ENCODE measurements at places on chromosomes 2 and 18.
A peak's percentile ranks its signal among the peaks of the same experiment; 100 is the strongest.

DNA sequence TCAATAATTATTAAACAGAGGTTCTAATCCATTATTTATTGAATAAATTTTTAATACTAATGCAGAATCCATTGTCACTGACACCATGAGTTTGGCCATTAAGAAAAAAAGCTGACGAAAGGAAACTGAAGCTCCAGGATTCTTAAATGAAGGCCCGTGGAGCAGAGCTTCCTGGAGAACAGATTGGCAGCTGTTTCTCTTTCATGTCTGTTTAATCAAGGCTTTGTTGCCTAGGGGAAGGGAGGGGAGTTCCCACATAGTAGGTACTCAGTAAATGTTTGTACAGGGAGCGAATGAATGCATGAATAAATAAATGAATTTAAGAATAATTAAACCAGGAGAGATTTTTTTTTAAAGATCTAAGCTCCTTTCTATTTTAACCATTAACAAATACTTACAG is 315.1 kb upstream of the KLHL29 start:
- no peak for DNase-seq

DNA sequence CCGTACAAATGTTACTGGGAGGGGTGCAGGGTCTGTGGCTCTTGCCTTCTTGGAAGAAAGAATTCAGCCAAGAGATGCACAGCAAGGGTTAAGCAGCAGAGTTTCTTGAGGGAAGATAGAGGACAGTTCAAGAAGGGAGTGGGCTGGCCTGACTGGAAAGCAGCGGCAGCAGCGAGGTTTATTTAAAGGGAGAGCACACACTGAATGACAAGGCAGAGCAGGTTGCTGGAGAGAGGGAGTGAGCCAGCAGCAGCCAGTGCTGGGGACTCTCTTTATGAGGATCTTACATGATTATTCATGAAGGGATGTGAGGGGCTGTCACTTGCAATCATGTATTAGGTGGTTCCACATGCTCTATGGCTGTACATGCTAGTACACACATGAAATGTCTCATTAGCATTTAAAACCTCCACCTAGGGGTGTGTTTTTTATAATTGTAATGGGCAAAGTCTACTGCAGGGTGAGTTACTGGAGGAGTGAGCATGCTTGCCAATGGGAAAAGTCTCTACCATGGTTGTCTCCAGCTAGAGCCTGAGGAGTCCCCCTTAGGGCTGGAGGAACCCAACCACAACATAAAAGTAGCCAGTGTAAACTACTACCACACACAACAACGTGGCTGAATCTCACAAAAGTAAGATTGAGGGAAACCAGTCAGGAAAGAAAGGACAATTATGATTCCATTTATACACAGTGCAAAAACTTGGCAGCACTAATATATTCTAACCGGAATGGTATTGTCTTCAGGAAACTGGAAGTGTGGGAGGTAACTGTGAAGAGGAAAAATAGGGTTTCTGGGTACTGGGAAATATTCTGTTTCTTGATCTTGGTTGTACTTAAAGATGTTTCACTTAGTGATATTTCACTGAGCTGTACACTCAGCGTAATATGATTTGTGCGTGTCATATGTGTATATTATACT is 87.6 kb upstream of the FAM110C start:
- no peak for DNase-seq

DNA sequence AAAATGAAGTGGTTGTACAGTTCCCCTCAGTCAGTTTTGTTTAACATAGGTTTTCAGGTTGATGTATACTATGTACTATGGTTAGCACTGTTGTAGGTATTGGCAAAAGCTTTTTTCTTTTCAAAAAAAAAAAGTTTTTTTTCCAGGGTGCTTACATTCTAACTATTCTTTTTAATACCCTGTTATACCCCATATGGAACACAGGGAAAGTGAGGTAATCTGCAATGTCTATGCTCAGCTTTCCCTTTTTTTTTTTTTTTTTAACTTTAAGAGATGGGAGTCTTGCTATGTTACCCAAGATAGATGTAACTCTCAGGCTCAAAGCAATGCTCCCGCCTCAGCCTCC is 590 bp upstream of the CCDC138 start:
- no peak for DNase-seq

DNA sequence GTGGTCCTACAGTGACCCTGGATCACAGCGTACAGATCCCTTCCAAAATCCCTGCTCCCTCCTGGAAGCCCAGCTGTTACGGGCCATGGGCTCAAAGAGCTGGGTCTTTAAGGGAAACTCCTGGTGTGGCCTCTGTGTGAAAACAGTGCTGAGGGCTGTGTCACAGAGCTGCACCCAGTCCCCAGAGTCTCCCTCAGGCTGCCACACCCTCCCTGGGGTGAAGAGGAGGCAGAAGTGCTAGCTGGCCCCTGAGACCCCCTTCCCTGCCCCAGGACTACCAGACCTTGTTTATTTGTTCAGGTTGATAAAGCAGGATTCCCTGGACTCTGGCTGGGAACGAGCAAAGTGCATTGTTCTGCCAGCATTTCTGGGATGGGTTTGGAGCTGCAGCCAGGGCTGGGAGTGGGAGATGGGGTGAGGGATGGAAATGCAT is 7.7 kb downstream of the ATOH8 start:
- no peak for DNase-seq

DNA sequence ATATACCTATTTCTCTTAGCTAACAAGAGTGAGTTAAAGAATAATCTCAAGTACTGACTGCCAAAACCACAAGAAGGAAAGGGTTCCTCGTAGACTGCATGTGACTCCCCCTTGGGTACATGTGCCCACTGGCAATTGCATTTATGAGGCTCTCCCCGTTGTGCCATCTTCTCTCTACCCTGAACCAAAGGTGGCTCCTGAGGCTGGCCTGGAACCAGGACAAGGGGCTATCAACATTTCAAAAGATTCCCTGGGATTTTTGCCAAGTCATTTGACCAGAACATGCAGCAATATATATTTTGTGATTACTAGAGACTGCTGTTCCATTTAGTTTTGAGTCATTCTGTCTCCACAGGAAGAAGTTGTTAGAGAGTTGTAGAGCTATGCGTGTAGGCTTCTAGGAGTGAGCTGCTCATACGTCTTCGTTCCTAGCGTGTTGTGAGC is 45.8 kb downstream of the LAMA3 start:
- DNase-seq, result peak; percentile 20

DNA sequence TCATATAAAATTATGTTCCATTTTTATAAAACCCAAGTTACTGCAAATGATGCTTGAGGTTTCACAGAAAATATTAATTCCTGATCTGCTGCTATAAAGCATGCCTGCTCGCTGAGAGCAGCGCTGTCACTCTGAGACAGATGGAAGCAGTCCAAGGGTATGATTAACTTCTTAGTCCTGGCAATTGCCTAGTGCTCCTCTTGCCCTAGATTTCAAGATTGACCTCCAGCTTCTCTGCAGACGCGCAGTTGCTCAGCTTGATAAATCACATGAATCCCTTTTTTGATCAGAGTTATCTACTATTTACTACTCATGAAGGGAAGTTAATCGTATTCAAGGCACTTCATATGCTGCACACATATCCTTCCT is 154.6 kb upstream of the REV1 start:
- DNase-seq, result no peak

GRCh38 chr2:85653996-85654395 is 14.0 kb downstream of the SFTPB start:
- DNase-seq, result peak; percentile 51

DNA sequence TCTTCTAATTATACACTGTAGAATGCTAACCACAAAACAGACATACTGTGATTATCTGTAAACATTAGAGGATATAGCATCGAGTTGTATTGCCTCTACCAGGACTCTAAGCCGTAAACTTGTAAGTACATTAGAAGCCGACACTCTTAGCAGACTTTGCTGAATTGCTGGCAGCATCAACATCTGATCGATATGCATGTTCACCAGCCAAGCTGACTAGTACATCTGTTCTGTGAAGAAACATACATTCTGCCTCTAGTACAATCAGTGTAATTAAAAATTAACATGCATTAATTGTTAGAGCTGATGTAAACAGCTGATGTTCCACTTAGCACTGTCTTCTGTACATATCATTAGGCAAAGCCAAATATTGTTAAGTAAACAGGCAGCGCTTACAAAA is 502.2 kb downstream of the NR4A2 start:
- DNase-seq, result no peak

- peak; percentile 23 for DNase-seq
Measured at GRCh38 chr2:63755216-63755615, 86.5 kb upstream of the UGP2 start.

DNA sequence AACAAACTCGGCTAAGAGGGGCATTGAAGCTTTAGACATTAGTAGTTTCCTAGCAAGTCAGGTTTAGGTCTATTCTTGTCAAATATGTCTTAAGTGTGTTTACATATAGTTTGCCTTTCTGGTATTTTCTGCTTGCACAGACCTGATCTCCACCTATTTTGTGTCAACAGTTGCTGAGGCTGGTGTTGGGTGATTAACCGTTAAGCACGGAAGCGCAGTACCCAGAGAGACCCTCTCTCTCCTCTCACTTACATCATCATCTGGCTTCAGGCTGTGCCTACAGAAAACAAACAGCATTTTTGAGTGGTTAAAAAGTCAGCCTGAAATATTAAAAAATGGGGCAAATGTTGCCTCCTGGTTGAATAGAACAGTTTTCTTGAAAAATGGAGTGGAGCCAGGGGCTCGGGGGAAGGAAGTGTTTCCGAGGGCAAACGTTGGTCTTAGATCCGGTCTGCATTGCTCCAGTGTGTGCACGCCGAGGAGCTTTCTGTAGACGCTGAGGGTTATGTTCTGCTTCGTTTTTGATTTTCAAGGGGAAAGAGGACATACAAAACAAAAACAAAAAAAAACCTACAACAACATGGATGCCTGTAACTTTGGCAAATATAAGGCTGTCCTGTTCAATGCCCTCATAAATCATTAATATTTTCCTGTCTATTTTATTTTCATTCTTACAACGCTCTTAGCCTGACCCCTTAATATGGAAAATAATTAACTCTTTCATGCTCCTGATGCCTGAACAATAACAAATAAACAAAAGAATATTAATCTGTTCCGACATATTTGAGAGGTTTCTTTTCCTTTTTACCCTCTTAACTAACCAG is 120.8 kb downstream of the MEIS1 start:
- DNase-seq, result no peak

GRCh38 chr2:96940980-96941775 is 45.2 kb downstream of the FAM178B start:
- no peak for DNase-seq

DNA sequence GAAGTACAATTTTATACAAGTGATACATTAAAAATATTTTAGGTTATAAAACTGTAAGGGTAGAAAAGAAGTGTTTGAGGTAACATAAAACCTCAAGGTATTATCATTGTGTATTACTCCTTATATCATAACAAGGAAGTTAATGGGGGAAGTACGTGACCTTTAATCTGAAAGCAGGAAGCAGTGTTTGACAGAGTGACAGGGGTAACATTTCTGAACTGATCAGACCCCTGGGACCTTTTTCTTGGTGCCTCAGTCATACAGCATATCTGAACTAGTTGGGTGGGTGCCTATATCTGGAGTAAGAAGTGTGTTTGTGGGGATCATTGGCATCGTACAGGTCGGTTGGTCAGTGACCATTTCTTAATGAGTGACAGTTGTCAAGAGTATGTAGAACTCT is 43.0 kb downstream of the MALT1 start:
- DNase-seq, result peak; percentile 24

GRCh38 chr2:27664154-27664574 is 475 bp downstream of the SLC4A1AP start:
- no peak for DNase-seq

- no peak for DNase-seq
Measured at GRCh38 chr2:235463893-235464292, 29.9 kb upstream of the AGAP1 start.

- DNase-seq, result peak; percentile 51
Measured at GRCh38 chr18:13217466-13217961, 1.0 kb upstream of the LDLRAD4 start.

GRCh38 chr2:111201214-111201613 is 80.5 kb downstream of the BCL2L11 start:
- no peak for DNase-seq

GRCh38 chr2:212117926-212118325 is 420.7 kb downstream of the ERBB4 start:
- no peak for DNase-seq

DNA sequence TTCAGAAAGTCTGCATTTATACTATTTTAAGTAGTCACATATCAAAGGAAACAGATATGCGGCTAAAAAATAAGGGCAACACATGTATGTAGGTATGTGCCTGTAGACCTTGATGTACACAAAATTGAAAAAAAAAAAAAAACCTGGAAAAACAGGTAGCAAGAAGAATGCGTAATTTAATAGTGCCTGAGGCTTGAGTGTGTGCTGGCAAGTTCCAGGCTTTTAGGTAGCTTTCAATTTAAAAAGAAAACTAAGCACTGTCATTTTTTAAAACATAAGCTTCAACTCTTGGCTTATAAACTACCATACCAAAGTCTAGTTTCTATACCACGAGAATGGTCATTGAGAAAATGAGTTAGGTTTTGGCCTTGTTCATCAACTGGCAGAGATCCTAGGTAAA is 72.3 kb downstream of the OTX1 start:
- DNase-seq, result no peak

DNA sequence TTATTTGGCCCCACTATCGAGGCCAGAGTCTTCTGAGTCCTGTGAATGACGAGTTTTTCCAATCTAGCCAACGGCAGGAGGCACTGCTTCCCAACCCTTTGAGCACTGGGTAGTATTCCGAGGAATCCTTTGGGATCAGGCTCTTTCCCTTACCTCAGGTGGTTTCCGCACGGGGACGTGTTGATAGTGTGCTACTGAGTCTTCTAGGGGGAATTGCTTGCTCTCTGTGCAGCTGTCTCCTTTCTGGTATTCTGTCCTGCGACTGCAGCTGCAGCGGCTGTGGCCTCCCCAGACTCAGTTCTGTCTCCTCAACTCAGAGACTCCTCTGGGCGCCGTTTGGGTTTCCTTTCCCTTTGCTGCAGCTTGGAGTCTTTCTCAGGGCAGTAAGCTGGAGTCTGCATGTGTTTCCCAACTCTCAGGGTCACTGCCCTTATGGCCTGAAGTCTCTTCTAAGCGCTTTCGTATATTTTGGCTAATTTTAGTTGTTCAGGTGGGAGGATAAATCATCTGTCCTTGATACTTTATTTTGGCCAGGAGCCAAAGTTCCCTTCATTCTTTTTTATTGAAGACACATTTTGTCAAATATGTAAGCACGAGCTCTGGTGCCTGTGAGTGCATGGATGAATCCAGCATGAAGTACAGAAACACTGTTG is 118.4 kb downstream of the MAP4K4 start:
- DNase-seq, result no peak

DNA sequence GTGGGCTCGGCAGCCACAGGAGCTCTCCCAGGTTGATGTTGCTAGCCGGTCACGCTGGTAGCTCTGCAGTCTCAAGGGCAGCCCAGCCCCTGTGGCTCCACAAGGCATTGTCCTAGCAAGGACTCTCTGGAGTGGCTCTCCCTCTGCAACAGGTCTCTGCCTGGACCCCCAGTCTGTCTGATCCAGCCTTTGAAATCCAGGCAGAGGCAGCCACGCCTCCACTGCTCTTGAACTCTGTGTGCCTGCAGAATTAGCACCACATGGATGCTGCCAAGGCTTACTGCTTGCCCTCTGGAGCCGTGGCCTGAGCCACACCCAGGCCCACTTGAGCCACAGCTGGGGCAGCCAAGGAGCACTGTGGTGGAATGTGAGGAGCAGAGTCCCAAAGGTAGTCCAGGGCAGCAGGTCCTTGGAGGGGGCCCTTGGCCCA is 43.0 kb upstream of the FAHD2A start:
- no peak for DNase-seq
